Activated naive CD4-positive, alpha-beta T cell treated with anti-CD3 and anti-CD28 coated beads, Interleukin-2, amount 50 U/mL, for 16 hours (primary cell): ENCODE measurements at places on chromosomes 11 and 22.

DNA sequence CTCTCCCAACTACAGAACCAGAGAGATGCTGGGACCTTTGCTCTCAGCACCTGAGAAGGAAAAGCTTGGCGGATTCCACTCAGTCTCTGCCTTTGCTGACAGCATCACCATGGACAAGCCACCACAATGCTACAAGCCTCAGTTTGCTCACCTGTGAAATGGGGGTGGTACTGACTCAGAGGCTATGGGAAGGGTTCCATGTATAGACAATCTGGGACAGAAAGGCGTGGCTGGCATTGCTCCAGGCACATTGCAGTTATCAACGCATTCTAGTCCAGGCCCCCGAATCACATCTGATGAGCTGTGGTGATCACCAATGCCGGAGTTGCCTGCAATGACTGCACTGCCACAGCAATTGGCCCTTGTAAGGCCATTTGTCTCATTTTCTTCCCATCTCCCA is 72.6 kb downstream of the ISX start:
- DNase-seq = no peak

DNA sequence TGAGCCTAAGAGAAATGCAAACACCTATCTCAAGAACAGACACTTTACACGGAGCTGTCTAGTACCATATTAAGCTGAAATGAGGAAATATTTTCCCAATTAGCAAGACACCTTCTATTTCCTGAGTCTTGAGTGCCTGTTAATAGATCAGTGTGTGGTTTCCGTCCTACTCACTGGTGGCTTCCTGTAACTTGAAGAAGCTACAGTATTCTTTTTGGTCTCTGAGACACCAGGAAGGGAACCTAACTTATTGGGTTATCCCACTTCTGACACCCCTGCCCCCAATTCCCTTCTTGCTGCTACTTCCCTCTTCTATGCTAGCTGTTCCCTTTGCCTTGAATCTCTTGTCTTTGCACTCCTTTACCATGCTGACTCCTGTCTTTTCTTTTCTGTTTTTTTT is 92.7 kb downstream of the FDX1 start:
- DNase-seq = no peak

DNA sequence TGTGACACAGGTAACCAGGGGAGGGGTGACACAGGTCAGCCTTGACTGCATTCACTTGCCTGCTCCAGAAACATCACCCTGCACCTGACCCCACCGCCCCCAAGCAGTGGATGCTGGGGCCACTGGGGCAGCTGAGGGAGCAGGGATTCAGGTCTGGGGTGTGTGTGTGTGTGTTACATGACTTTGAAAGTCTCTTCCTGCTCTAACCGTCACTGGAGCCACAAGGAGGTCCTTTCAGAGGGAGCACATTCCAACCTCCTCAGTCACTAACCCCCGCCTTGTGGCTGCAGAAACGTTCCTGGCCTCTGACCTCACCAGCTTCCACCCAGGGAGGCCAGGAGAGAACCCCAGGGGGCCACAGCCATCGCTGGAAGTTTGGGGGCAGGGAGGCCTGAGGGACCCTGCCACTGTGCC is 2.9 kb upstream of the FOSL1 start:
- DNase-seq = no peak

- no peak for DNase-seq
Measured at GRCh38 chr11:77548552-77549445, 41.0 kb upstream of the AQP11 start.

GRCh38 chr11:70176940-70177689 is 26.0 kb upstream of the FADD start:
- peak; percentile 51 for DNase-seq

GRCh38 chr11:77547863-77548551 is 41.7 kb upstream of the AQP11 start:
- DNase-seq = no peak

GRCh38 chr11:118200901-118201680 is 23.7 kb downstream of the JAML start:
- no peak for DNase-seq

- DNase-seq = no peak
Measured at GRCh38 chr11:109745996-109746625, 324.1 kb downstream of the C11orf87 start.

DNA sequence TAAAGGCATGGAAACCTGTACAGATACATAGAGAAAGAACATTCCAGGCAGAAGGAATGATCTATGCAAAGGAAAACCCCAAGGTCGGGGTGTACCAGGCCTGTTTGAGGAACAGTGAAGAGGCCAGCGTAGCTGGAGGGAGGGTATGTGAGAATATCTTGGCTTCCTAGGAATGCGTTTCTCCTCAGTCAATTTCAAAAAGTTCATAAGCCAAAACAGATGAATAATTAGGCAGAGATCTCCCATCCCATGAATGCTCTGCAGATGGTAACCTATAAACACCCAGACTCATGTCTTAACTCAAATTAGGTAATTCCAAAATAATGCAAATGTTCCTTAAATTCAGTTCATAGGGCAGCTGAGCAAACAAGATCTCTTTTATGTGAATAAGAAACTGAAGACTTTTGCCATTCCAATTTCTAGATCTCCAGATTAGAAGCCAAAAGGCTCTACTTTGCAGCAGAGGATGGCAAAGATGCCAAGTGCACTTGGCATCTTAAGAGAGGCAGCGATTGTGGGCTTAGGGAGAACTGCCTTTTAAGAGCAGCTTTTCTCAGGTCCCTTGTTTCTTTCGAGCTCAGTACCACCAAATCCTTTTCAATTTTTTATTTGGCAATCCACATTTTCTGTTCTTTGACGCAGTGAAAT is 13.2 kb downstream of the FAM118B start:
- DNase-seq = no peak

- DNase-seq = no peak
Measured at GRCh38 chr22:33565580-33565995, 354.7 kb downstream of the LARGE1 start.

DNA sequence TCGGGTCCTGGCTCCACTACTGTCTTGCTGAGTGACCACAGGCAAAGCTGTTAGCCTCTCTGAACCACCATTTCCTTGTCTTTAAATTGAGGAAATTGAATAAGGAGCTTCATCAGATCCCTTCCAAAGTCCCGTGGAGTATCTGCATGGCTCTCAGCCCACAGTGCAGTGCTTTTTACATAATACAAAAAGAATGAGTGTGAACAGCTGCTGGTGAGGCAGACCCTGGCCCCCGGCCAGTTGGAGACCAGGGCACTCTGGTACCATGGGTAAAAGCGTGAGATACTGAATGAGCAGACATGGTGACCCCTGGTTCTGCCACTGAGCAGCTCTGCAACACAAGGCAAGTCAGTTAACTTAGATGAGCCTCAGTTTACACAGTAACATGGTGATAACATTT is 86.8 kb downstream of the GALNT18 start:
- DNase-seq = no peak

DNA sequence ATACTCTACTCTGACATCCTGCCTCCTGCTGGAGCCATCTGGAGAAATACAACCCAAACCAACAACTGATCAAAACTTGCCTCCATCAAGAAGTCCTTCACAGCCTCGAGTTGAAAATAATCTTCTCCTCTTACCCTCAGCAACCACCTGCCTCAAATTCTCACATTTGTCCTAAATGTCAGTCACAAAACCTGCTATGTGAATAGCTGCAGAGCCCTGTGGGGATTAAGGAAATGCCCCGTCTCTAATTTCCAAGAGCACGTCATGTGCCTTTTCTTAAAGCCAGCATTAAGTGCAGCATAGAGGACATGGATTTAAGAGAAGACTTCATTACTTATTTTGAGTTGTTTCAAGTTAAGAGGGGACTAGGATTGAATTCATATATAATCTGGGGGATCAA is 105.9 kb downstream of the TRPC6 start:
- no peak for DNase-seq

- DNase-seq = no peak
Measured at GRCh38 chr11:13012056-13012661, 3.0 kb downstream of the RASSF10 start.

- peak; percentile 12 for DNase-seq
Measured at GRCh38 chr22:45882881-45883810, 93.8 kb downstream of the WNT7B start.

- DNase-seq = no peak
Measured at GRCh38 chr22:44276706-44277356, 35.9 kb downstream of the SHISAL1 start.

DNA sequence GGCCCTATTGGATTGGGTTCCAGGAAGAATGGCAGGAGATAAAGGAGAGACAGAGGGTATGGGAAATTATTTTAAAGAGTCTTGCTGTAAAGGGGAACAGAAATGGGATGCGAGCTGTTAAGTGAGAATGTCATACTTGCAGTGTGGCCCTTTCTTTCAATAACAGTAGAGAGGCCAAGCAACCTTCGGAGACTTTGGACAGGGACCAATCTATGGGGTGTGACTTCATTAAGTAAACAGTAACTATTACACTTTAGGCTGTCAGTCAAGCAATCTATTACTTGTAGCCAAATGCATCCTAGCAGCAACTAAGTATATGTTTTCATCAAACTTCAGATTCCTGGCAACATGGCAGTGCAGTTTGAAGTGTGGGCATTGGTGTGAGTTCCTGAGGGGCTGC is 376.2 kb upstream of the LARGE1 start:
- DNase-seq = no peak

DNA sequence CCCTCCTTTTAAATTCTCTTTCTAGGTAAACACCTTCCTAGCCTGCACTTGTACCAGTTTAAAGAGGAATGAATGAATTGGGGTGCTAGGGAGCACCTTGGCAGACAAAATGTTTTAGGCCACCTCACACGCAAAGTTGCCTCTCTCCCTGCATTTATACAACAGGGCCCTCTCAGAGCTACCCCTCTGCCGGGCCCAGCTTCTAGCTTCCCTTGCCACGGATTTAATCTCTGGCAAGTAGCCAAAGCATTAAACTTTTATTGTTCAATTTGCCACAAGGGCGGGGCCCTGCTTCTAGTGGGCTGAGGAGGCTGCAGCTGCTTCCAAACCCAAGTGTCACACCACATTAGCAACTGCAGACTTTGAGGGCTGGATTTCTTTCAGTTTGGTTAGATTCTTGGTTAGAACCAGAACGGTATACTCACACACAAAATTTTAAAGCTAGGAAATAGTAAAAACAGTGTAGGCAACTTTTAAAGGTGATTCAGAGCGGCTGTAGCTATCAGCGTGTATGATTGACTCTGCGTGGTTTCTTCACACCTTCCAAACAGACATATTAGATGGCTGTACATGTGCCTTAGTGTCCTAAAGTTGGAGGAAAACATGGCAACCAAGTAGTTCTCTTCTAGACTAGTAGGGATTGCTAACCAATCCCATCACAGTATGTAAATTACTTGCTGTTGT is 6.5 kb downstream of the KREMEN1 start:
- no peak for DNase-seq

GRCh38 chr11:61362542-61362875 is 335 bp downstream of the TMEM138 start:
- peak; percentile 32 for DNase-seq

- no peak for DNase-seq
Measured at GRCh38 chr22:48315439-48316256, 1512.0 kb downstream of the BRD1 start.

DNA sequence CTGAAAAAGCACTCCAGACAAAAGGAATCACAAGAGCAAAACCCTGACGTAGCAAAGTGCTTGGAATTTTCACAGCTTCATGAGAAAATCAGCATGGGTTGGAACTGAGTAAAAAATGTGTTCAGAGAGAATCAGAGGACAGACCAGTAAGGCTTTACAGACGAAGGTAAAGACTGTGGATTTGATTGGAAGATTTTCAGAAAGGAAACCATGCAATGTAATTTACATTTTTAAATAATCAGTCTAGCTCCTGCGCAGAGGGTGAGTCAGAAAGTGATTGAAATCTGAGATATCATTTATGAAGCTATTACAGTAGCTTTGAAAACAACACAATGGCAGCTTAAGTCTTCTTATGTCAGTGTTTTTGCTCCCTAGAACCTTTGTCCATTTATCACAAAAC is 1122.3 kb downstream of the LRRC4C start:
- DNase-seq = no peak

DNA sequence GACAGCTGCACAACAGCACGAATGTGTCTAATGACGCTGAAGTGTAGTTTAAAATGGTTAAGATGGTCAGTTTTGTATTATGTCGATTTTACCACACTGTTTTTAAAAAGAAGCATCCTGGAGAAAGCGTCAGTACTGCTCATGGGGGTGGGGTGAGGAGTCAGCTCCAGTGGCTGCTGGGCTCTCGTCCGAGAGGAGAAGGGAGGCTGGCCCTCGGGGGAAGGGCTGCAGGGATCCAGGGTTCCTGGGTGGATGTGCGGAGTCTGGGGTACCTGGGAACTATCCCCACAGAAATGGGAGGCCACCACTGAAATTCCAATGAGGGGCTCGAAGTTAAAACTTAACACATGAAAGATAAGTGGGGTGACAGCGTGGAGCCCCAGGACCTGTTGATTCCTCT is 11.9 kb downstream of the C11orf21 start:
- DNase-seq = peak; percentile 7

DNA sequence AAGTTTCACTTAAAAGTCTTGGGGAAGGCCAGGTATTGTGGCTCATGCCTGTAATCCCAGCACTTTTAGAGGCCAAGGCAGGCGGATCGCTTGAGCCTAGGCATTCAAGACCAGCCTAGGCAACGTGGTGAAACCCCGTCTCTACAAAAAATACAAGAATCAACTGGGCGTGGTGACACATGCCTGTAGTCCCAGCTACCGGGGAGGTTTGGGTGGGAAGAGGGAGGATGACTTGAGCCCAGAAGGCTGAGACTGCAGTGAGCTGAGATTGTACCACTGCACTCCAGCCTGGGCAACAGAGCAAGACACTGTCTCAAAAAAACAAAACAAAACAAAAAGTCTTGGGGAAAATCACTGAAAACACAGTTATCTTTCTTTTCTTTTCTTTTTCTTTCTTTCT is 15.4 kb upstream of the XBP1 start:
- no peak for DNase-seq

DNA sequence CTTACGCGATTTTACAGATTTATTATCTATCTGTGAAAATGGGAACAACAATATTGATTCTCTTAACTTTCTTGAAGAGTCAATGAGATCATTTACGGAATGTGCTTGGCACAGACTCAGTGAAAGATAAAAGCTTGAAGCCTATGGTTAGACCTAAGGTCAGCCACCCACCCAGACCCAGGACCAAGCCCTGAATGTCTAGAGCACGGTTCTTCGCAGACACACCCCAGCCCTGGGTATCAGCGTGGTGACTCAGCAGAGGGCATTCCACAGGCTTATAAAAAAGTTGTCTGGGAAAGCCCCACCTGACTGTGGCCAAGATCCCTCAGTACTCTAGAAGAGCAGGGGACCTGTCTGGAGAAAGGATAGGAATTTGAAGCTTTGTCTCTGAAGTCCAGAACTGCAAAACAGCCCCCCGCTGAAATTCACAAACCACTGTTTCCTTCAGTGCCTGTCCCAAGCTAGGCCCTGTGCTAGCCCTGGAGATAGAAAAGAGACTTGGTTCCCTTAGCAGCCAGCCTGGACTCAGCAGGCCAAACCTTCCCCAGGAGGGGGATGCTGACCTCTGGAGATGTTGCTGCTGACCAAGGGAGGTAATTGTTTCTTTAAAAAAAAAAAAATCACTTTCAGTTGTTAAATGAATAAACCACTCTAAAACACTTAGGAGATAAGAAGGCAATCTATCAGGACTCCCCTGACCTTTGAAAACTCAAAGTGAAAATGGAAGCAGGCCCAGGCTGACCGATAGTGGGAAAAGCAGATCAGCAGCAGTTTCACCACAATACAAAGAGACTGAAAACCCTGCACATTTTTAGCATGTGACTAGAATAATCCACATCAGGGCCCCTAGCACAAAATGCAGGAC is 114.0 kb downstream of the ABTB2 start:
- DNase-seq = peak; percentile 19
